Left renal pelvis (tissue), 4 donors: ENCODE measurements at places on chromosomes 5 and 9. TPM values are rescaled to one million over a fixed set of nuclear protein-coding genes. Genes with fewer than 3 reads are reported as not detected.

- peak; percentile 17 for DNase-seq
These were observed 525 bp upstream of the AK3 start for GRCh38 chr9:4741365-4742089.

DNA sequence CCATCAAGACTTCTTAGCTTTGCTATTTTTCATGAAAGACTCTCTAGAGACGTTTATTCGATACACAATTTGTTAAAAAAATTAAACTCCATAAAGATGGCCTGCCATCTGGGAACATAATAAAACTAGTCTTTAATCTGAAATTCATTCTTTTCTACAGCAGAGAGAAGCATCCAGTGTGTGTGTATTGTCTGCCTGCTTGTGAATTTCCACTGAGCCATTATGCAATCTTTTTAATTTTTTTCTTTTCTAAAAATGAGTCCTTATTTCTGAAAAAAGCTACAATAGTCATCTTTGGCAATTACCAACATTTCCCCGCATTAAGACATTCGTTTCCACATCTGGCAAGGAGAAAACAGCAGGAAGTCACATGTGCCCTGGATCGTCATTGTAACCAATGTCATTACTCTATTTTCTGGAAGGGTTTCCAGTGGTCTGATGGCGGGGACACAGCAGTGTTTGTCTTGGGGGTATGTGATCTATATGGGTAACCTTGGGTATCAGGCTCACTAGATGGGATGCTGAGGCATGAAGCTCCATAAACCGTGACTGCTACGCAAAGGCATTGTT, 263.1 kb downstream of the MSX2 start:
- no peak for DNase-seq

NUDT12 gene
- polyA plus RNA-seq: 13.4 TPM

DNA sequence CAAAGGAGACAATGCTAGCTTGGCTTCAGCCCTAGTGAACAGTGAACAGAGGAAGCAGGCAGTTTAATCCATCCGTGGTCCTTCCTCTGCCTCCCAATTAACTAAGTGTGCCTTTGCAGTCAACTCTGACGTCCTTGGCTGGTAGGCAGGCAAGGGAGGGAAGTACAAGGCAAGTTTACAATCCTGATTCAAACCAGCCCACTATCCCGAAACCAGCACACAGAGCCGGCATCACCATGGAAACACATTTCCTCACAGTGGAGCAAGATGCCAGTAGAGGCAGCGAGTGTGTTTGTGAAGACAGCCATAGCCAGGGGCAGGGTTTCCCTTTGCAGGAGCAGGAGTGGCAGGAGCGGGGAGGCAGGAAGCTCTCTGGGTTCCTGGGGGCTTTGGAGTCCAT, 73.9 kb downstream of the GOLPH3 start:
- DNase-seq: no peak

DNA sequence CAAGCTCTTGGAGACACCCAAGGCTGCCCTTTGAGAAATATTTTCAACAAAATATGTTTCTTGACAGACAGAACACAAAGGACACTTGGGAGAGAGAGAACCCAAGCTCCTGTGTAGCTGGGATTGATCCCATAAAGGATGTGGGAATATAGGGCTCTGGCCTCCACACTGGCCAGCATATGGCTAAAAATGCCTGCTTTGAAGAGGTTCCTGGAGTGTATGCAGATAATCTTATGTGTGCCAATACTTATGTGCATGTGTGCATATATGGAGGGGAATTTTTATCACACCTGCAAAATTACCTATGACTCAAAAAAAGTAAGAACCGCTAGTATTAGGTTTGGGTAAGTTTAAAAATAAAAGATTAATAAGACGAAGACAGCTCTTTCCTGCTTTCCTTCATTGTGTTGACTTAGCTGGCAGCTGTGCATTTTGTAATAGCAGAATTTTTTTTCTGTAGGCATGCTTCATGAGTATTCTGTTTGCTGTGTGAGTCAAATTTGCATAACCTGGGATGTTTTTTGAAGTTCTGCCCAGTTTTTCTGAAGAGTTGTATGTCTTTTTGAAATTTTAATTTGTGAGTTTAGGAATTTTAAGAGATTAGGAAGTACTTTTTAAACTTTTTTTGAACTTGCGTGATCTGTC, 42.6 kb downstream of the HACD4 start:
- no peak for DNase-seq

PCDHB9 gene
- polyA plus RNA-seq: 4.6 TPM

ISL1 gene
- polyA plus RNA-seq: not detected
